ENCODE measurements at places on chromosomes 12 and 14.

GRCh38 chr12:116783525-116784237 is 45.6 kb downstream of the RNFT2 start:
- DNase-seq = no peak

DNA sequence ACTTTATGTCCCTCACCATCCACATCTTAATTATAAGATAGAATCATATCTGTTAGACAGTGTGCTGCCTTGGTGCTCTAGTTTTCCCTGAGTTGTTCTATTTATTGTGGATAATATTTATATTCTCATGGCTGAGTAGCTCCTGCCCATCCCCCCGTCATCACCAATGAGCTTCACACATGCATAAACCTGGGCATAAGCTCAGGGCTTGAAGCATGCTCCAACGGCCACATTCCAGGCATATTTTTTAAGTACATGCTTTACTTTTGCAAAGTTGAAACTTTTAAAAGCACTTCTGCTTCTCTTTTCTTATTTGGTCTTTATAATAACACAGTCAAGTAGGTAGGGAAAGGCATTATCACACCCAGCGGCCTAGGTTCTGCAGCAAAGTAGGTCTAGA is 3.4 kb upstream of the FBXO34 start:
- DNase-seq = no peak

DNA sequence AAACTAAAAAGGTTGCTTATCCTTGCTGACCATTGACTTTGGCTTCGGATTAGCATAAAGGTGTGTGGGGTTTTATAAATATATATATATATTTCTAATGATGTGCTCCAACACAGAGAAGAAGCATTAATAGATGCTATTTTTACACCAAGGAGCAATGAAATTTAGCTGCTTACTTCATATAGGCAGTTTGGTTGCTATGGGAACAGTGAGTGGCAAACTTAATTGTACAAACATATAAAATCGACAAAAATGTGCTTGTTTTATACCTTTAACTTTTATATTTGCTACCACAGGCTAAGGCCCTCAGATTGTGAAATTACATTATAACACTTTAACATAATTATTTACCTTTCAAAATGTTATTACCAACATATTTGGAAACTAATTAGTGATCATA is 303.4 kb downstream of the SEC23A start:
- DNase-seq = no peak

DNA sequence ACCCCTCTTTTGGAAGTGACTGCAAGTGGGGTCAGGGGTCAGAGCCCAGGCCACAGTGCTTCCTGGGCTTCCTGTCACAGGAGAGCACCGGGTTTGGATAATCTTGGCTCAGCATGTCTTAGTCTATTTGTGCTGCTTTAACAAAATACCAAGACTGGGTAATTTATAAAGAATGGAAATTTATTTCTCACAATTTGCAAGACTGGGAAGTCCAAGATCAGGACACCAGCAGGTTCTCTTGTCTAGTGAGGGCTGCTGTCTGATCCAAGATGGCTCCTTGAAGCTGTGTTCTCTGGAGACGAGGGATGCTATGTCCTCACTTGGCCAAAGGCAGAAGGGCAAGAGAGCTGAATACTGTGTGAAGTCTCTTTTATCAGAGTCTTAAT is 74.1 kb downstream of the RIN3 start:
- no peak for DNase-seq

DNA sequence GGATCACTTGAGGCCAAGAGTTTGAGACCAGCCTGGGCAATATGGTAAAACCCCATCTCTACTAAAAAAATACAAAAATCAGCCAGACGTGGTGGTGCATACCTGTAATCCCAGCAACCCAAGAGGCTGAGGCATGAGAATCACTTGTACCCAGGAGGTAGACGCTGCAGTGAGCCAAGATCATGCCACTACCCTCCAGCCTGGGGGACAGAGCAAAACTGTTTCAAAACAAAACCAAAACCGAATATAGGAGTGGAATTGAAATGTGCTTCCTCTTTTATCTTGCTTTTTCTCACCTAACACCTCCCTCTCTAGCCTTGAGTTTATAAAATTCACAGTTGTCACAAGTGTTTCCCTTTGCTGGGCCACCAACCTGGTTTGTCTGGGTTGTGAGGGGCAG is 181.9 kb downstream of the PAH start:
- DNase-seq = peak; percentile 38

Measured in GM13976 (cell line).